ENCODE measurements at places on chromosomes 1 and 21.
A peak's percentile ranks its signal among the peaks of the same experiment; 100 is the strongest.

DNA sequence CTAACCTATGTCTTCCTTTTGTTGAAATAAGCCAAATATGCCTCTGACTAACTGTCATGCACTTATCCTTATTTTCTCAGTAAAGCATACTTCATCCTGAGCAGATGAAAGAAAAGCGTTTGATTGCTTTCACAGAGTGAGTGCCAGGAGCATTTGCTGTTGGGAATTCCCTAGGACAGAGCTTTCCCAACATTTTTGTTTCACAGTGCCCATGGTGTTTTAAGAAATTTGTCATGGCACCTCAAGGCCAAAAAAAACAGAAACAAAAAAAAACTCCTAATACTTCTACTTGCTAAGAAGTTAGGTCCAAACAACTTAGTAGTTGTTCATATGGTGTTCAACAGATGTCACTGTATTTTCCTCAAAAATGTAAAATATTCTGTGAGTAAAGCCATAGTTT lies 120.8 kb upstream of the BMP8A start:
- no peak for DNase-seq

DNA sequence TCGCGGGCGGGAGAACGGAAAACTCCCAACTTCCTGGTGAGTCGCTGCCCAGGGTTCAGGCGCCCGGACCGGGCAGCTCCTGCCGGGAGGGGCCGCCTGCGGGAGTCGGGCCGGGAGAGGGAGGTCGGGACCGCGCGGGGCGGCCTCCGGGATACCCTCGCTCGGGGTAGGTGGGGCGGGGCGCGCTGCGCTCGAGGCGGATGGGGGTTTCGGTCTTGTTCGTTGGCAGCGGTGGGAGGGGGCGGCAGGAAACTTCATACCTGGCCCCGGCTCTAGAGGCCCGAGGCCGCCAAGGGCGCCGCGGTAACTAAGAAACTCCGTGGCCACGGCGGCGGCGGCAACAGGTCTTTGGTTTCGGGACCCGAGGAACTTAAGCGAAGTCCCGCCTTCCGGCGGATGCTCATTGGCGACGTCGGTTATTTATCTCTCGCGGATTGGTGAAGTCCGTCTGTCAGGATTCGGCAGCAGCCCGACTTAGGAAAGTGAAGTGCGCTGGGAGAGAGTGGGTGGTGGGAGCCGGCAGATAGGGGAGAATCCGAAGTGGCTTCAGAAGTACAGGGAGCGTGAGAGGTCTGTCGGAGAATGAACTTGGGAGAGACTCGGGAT lies 546 bp downstream of the NEK7 start:
- DNase-seq: peak; percentile 37

DNA sequence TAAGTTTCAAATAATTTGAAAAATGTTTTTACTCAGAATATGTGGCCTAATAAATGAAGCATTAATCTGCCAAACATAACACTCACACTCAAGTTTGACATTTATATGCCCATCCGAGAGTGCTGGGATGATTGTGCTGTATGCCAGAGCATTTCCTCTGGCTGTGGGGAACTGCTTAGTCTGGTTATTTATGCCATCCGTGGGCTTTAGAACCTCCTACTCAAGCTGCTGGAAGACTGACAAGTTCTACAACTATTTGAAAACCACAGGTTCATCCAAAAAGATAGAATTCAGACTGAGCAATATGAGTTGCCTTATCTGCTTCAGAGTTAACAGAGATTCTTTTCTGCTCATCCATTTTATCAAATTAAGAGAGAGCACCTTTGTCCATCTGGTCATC lies 25.9 kb downstream of the PCNX2 start:
- DNase-seq: no peak

GRCh38 chr1:3614755-3615742 lies 3.7 kb upstream of the MEGF6 start:
- no peak for DNase-seq

DNA sequence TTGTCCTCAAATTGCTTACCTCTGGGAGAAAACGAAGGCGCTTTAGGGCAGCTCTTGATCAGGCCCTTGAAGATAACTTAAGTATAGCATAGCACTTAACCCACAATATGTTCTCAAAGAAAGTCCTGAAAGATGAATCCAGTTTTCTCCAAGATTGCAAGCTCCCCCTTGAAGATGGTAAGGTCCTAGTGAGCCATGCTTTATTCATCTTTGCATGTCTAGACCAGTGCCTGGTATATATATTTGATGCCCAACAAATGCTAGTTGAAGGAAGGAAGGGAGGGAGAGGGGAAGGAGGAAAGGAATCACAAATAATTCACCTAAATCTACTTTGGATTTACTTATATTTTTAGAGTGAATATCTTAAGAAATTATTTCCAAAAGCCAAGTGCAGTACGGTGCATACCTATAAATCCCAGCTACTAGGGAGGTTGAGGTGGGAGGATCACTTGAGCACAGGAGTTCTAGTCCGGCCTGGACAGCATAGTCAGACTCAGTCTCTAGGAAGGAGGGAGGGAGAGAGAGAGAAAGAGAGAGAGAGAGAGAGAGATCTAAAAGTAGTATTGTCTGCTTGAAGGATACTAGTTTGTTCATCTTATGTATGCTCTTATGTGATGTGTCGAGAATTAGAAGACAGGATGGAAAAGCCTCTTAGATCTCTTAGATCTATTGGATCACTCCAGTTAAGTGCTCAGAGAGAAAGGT lies 25.0 kb downstream of the PBX1 start:
- no peak for DNase-seq
